ENCODE measurements at places on chromosomes 16 and 17.
A peak's percentile ranks its signal among the peaks of the same experiment; 100 is the strongest.

DNA sequence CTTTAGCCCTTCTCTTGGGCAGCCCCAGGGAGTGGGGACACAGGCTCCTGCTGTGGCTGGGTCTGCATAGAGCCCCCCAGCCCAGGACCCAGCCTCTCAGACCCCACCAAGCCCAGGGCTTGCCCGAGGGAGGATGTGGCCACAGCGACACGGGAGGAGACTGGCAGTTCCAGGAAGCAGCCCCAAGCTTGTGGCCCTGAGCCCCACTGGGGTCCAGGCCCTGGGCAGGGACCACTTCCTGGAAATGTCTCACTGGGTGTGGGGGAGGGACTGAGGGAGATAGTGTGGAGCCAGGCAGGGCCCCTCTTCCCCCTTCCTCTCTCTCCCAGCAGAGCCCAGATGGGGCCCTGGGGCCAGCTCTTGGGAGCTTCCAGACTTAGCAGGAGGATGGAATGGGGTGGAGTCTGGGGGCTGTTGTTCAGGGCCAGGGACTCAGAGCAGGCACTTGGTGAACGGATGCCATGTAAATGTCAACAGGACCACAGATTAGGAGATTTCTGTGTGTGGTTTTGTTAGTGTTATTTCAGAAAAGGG lies 35.3 kb downstream of the ADGRG5 start:
- DNase-seq = no peak

- DNase-seq = peak; percentile 62
Observed at GRCh38 chr16:3065069-3065741, at the start of gene IL32. IL32 (plus strand) TSS chr16:3065640; CDS start chr16:3065812, 172 bp downstream.

- DNase-seq = peak; percentile 23
Observed at GRCh38 chr16:48536614-48537200, 73.3 kb downstream of the N4BP1 start.

- no peak for DNase-seq
Observed at GRCh38 chr17:80603396-80603795, 58.8 kb downstream of the RPTOR start.

- no peak for DNase-seq
Observed at GRCh38 chr17:74920642-74921025, 2.4 kb downstream of the USH1G start.

- no peak for DNase-seq
Observed at GRCh38 chr16:85019659-85020245, 7.8 kb upstream of the KIAA0513 start.

DNA sequence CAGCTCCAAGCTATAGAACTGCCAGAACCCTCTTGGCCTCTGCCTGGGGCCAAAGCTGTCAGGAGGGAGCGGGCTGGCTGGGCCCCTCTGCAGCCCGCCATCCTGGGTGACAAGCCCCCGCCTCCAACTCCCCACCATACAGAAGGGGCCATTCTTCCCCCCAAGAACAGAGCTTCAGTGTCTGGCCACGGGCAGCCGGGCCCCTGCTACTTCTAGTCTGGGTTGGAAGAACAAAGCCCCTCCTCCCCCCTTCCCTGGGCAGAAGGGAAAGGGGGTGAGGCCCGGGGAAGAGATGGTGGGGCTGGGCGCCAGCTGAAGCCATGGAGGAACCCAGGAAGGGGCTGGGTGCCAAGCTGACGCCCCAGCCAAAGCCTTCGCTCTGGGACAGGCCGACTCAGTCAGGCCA lies 9.0 kb downstream of the NAT9 start:
- no peak for DNase-seq

DNA sequence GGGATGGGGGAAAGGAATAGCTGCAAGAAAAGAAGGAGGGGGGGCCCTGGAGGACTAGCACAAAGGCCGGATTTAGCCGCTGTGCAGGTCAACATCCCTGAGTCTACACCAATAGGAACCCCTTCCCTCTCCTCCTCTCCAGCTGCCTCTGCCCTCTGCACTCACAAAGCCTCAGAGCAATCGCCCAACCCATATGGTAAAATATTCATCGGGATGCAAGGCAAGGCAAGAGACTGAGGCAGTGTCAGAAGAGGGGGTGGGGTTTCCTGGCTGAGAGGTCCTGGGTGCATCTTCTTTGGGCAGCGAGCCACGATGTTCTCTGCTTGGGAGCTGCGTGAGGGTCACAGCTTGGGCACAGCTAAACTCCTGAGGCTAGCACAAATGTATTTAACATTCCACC lies 115.5 kb upstream of the NLRP1 start:
- no peak for DNase-seq

DNA sequence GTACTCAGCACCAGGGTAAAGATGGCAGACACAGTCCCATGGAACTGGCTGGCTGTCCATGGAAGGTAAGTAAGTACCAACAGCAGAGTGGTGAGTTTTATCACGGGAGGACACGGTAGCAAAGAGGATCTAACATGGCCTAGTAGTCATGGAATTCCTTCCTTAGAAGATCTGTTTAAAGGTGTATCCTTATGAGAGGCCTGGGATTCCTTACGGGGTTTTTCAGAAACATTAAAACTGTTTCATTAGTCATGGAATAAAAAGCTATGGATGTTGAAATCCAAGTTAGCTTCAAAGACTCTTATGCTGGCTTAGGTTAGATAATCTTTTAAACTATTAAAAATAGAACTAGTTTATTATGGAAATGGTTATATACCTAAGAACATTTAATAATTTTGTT lies 7.4 kb downstream of the FTO start:
- no peak for DNase-seq

GRCh38 chr16:4376126-4376892 lies 4.7 kb downstream of the VASN start:
- no peak for DNase-seq

DNA sequence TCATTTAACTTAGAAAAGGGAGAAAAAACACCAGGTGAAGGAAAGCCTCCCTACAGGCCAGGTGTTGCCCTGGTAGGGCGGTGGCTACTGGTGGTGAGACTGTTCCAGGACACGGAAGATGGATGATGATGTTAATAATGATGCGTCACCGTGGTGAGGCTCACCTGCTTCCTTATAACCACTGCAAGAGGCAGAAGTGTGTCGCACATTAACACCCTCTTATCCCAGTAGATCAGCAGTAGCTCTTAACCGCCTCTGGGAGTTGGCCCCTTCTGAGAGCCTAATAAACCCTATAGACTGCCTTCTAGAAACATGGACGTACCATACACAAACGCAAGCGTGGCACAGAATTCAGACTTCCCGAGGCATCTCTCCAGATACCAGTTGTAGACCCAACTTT lies 7.8 kb downstream of the BFAR start:
- no peak for DNase-seq

- no peak for DNase-seq
Observed at GRCh38 chr16:26606381-26607150, 460.2 kb upstream of the C16orf82 start.

- DNase-seq = peak; percentile 22
Observed at GRCh38 chr16:2250652-2251295, 613 bp downstream of the ECI1 start.

DNA sequence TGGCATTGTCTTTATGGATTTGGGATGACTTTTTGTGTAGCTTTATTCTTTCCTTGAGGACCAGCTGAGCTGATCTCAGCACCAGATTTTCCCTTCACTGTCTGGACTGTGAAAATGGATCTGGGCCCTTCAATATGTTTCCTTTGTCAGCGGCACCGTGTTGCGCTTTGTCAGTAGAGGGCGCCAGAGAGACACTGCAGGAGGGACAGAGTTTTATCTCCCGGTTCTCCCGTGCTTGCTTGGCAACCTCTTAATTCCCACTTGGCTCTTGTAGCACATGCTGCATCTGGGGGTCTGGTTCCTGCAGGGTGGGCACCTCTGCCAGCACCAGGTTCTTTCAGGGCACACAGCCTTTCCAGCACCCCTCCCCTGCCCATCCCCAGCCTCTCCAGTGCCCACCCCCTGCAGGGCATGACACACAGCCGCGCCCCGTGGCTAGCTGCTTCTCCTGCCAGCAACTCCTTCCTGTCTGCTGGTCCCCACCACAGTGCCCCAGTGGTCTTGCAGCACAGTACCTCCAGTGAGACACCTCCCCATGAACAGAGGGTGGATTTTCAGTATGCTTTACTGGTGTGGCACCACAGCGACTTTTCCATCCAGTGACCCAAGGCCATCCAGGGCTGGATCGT lies 19.6 kb downstream of the OR1D5 start:
- no peak for DNase-seq

DNA sequence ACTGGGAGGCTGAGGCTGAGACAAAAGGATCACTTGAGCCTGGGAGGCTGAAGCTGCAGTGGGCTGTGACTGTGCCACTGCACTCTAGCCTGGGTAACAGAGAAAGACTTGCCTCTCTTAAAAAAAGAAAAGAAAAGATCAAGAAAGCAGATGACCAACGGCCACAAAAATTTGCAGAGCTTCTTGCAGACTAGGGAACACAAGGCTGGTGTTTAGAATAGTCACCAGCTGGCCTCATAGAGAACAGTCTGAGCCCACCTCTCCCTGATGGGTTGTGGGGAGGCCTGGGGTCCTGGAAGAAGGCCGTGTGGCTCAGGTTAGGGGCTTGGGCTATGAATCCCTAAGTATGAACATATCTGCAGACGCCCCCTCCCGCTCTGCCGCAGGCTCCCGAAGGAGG lies 73.7 kb upstream of the MED9 start:
- DNase-seq = no peak

DNA sequence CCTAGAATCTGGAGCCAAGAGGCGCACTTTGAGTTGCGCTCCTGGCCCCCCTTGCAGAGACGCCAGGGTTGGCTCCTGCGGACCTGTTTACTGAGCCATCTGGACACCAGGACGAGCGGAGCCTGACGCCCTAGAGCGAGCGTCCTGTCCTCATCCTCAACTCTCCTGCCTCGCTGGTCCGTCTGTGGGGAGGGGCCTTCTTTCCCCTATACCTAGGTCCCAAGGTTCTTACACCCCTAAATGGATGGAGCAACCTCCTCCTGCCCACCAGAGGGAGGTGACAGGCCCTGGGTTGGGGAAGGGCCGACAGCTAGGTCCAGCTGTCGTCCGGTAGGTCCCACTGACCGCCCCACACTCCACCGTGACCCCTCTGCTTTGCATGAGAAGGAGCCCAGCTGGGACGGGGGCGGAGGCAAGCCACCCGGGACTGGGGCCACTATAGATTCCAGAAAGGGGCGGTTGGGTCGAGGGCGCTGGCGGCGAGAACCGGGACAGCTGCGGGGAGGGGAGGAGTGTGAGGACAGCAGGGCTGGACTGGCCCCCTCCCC lies 3.1 kb upstream of the LHX1 start:
- DNase-seq = no peak

DNA sequence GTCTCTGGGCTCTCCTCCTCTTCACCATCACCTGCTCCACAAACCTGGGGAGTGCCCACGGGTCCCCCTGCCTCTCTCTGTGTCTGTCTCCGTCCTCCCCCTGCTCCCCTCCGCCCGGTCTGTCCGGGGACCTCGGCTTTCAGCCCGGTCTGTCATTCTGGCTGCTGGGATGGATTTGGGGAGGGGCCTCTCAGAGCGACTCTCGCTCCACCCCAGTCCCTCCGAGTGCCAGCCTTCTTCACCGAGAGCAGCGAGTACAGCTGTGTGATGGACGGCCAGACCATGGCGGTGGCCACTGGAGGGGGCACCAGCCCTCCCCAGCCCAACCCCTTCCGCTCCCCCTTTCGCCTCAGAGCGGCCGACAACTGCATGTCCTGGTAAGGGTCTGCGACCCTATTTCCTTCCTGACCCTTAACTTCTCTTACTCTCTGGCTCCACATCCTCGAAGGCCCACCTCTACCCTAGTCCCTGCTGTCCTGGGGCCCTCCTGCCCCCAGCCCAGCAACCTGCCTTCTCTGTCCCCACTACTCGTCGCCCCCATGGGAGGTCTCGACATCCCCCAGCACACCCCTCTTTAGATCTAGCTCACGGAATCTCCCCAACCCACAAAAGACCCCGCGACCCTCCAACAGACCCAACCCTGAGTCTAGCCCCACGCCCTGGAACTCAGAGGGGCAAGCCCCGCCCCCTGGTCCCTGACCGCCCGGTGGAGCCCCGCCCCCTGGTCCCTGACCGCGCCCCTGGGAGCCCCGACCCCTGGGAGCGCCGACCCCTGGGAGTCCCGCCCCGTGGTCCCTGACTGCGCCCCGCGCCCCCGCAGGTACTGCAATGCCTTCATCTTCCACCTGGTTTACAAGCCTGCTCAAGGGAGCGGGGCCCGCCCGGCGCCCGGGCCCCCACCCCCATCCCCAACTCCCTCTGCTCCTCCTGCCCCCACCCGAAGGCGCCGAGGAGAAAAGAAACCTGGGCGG lies 5.6 kb upstream of the CXCL16 start:
- DNase-seq = no peak

GRCh38 chr16:84527532-84528269 lies 23.2 kb upstream of the MEAK7 start:
- no peak for DNase-seq

DNA sequence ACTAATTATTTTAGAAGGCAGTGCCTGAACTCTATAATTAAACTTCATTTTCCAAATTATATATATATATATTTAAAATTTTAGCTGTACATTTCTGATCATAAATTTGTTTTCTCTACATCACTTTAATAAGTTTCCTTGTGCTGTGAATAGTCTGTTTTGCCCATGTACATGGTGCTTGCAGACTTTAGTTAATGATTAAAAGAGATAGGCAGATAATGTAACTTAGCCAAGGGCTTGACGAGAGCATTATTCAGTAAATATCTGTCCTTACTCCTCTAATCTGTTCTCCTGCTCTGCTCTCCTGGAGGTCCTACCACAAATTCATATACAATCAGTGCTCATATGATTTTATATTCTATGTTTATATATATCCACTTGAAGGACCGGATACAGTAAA lies 595.2 kb upstream of the KIF2B start:
- DNase-seq = no peak

GRCh38 chr16:68128577-68129305 lies 43.6 kb downstream of the NFATC3 start:
- peak; percentile 14 for DNase-seq

GRCh38 chr17:10010752-10011151 lies 105.7 kb upstream of the RCVRN start:
- DNase-seq = no peak

DNA sequence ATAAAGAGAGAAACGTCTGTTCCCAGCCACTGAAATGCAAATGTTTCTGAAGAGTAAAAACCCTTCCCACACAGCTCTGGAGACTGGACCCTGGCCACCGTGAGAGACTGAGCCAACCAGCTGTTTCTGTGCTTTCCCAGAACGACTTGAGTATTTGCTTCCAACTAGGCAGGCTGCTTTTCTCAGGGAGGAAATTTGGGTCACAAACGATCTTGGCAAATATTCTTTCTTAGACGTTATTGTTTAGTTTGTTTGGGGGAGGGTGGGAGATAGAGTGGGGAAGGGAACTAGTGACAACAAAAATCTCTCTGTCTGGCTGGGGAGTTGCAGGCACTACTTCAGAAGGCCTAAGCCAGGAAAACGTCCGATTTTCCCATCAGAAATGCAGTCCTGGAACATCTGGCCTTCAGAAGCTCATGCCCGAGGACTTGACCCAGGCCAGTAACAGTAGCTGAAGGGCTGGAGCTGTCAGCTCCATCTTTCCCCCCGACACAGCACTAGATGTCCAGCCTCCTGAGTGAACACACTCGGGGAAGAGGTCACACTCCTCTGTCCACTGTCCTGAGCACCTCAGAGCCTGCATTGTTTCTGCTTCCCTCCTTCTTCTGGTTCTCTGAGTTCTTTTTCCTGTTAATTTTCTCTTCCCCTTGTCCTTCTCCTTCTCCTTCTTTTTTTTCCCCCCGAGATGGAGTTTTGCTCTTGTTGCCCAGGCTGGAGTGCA lies 4.0 kb downstream of the CCDC92B start:
- no peak for DNase-seq

- no peak for DNase-seq
Observed at GRCh38 chr16:20846551-20846950, 40.2 kb downstream of the REXO5 start.

Measured in fibroblast of skin of right quadriceps (primary cell).